ENCODE measurements at places on chromosomes 2 and 18.

DNA sequence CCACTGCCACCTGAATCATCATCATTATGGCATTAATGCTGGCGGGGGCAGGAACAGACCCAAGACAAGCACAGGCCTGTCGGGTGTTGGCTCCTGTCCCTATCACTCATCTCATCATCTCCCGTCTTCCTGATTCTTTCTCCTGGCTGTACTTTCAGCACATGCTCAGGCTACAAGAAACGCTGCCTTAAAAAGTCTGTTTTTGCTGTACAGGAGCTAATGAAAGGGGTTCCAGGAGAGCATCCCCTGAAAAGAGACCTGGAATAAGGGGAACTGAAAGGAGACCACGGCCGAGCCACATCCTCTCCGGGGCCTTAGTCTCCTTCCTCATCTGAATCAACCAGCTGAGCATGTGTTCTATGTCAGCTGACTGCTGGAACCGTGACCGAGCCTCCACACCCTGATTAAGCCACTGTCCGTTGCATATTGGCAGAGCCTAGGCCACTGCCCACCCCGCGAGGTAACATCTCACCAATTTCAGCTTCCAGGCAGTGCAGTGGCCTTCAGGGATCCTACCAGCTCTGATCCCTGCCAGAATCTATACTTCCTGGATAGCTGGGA is 62.6 kb downstream of the DNMT3A start:
- no peak for DNase-seq

GRCh38 chr18:48829443-48830149 is 121.2 kb downstream of the SMAD7 start:
- DNase-seq = no peak

- DNase-seq = no peak
These were observed 237.6 kb upstream of the TRIB2 start for GRCh38 chr2:12479065-12479601.

DNA sequence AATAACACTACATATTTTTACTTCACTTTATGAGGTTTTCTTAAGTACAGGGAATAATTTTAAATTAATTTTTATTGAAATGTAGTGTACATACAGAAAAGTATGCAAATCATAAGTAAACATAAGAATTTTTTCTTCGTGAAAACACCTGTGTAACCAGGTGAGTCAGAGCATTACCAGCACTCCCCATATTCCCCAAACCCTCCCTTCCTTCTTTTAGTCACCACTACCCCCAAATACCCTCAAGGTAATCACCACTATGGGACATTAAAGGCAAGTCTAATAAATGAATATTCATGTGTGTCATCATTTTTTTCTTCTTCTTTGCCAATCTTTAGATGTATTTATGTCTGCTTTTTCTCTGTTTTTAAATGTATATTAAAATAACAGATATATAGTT is 139.9 kb upstream of the LTBP1 start:
- no peak for DNase-seq

DNA sequence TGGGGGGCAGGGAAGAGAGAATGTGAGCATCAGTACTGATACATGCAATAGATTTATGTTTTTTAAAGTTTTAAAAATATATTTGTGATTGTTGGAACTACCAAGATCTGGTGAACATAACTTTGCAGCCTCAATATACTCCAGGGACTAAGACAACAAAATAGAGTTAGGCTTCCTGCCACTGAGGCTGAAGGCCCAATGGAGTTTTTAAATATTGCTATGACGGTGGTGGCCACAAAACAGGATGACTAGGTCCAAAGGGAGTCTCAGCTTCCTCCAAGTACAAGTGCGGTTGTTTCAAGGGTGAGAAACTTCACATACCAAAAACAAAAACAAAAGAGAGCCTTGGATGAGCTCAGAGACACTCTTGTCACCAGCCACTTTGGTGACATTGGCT is 72.9 kb downstream of the CCBE1 start:
- DNase-seq = no peak

- DNase-seq = peak; percentile 29
These were observed 40.1 kb downstream of the KCTD18 start for GRCh38 chr2:200469708-200470211.
